ENCODE measurements at places on chromosomes 16 and 17.

DNA sequence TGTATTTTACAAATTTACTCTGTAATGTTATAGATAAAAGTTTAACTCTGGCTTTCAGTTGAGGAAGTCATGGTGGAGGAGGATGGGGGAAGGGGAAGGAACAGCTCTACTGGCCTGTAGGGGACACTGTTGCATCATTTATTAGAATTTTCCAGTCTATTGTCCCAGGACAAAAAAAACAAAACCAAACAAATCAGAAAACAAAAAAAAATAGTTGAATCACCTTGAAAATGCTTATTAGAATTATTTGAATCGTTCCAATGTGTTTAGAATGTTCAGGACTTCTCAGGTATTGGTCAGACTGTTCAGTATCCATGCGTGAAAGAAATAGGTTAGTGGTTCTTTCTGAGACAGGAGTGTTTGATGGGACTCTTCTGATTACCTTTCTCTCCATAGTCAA, 242.0 kb downstream of the FTO start:
- no peak for DNase-seq

- peak; percentile 96 for DNase-seq
Measured at GRCh38 chr16:2500918-2501750, 12.6 kb upstream of the ATP6V0C start.

DNA sequence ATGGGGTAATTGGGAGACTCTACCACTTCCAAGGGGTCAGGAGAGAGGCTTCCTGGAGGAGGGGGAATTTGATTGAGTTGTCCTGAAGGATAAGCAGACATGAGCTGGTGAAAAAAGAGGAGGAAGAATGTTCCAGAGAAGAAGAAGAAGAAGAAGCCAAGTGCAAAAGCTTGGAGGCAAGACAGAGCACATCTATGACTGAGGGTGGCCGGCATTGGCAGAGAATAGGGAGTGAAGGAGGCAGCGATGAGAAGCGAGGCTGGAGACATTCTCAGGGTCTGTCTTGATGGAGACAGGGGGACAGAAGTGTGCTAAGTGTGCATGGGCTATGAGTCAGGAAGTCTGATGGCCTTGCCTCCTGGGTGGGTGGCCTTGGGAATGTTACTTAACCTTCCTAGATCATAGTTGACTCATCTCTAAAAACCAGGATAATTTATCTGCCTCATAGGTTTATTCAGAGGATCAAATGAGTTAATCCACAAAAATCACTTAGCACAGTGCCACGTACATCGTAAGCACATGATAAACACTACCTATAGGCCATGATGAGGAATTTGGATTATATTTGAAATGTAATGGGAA, 171.7 kb downstream of the ABCC12 start:
- DNase-seq, result no peak

DNA sequence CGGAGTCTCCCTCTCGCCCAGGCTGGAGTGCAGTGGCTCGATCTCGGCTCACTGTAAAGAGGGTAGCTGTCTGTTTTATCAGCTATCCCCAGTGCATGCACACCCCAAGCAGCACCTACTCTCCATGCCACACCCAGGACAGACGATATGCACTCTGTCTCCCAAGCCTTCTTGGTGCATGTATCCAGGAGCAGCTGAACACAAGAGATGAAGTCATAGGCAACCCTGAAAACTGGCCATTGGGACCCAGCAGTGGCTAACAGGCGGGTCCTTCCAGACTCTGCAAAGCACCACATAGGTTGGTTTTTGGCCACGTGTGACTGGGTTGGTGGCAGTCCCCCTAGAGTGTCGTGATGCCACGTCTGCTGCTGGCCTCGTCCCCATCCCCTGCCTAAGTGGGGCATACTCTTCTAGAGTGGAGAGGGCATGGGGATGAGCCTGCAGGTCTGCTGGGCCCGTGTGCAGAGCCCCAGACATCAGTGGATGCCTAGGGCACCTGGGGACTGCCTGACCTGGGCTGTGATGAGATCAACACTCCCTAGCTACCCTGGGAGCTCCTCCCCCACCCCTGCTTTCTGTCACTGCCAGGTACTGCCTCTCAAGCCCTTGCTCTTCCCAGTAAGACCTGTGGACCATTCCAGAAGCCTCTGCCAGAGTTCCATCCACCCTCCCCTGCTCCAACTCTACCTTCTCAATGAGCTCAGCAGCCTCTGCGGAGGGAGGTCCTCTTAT, 9.3 kb downstream of the PDE6G start:
- no peak for DNase-seq

DNA sequence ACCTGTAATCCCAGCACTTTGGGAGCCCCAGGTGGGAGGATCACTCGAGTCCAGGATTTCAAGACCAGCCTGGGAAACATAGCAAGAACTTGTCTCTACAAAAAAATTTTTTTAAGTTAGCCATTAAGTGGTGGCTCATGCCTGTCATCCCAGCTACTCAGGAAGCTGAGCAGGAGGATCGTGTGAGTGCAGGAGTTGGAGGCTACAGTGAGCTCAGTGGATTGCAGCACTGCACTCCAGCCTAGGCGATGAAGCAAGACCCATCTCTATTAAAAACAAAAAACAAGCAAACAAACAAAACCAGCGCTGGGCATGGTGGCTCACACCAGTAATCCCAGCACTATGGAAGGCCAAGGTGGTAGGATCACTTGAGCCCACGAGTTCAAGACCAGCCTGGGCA, 38.0 kb downstream of the HEATR3 start:
- DNase-seq, result no peak

GRCh38 chr17:83152745-83153611, 73.6 kb downstream of the METRNL start:
- DNase-seq, result peak; percentile 89

- no peak for DNase-seq
Measured at GRCh38 chr17:66667491-66668030, 167.4 kb upstream of the CACNG5 start.

GRCh38 chr17:67433248-67433924, 56.3 kb downstream of the PITPNC1 start:
- no peak for DNase-seq

DNA sequence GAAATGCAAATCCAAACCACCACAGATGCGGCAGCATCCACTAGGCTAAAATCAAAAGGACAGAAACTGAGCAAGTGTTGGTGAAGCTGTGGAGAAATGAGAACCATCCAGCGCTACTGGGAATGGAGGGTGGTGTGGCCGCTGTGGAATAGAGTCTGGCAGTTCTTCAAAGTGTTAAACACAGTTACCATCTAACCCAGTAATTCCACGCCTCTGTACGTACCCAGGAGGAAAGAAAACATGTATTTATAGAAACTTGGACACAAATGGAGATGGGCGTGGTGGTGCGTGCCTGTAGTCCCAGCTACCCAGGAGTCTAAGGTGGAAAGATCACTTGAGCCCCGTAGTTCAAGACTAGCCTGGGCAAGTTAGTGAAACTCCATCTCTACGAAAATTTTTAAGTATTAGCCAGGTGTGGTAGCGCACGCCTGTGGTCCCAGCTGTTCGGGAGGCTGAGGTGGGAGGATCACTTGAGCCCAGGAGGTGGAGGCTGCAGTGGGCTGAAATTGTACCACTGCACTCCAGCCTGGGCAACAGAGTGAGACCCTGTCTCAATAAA, 11.6 kb downstream of the SLC25A10 start:
- DNase-seq, result no peak

GRCh38 chr16:14371778-14372431, 258.2 kb downstream of the PARN start:
- DNase-seq, result no peak

DNA sequence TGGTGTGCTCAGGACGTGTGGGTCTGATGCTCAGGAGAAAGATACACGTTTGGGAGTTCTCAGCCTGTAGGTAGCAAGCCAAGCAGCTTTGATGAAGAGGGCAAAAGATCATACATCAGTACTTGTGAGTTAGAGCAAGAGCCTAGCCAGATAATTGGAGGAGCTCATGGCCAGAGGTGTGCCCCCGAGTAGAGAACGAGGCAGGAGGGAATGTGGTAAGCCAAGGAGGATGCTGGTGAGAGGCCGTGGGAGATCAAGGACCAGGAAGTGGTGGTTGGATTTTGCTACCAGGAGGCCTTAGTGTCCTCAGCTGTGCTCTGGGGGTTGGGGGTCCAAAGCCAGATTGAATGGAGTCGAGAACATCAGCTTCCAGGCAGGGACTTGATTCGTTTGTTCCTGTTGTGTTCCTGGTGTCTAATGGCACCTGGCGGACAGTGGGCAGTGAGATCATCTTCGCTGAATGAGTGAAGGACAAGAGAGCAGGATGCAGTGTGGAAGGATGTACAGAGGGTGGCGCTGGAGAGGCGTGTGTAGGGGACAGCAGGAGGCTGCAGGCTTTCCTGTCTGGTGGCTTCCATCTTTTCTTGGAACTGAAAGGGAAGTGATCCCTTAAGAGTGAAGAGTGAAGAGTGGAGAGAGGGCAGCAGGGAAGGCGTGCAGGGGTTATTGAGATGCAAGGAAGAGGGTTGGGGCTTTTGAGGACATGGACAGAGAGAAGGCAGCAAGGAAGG, 11.6 kb downstream of the FBXL19 start:
- DNase-seq, result no peak

GRCh38 chr16:87060034-87060986, 256.9 kb downstream of the C16orf95 start:
- no peak for DNase-seq
